ENCODE measurements at places on chromosomes 5 and 9.

- DNase-seq, result no peak
These were observed 29.3 kb downstream of the TRIM32 start for GRCh38 chr9:116716438-116716837.

DNA sequence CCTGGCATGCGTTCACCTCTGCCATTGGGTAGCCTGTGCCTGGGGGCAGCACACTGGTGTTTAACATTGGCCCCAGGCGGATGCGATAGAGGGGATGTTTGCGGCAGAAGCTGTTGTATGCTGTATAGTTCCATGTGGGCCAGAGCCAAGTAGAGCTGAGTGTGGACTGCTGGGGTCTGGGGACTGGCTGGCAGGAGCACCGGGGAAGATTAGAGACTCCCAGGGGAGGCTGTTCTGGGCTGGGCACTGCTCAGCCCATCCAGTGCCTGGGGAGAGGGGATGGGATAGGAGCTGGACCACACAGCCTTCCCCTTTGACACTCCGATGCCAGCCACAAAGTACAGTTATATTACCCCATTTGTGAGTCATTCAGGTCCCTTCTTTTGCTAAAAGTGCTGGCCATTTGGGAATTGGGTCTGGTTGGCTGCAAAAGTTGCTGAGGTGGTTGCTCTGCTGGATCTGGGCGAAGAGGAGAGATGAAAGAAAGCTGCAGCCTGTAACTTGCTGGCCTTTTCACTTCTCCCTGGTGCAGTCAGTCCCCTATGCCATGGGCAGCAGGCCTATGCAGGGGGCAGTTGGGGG, 73.8 kb downstream of the RGS3 start:
- DNase-seq, result no peak

- DNase-seq, result no peak
These were observed 10.7 kb downstream of the IL4 start for GRCh38 chr5:132684491-132684890.

- DNase-seq, result no peak
These were observed 9.2 kb downstream of the ENC1 start for GRCh38 chr5:74631081-74631953.

- no peak for DNase-seq
These were observed 40.6 kb upstream of the ZNG1F start for GRCh38 chr9:41229408-41230401.

- no peak for DNase-seq
These were observed 13.9 kb upstream of the ANXA6 start for GRCh38 chr5:151171529-151171928.

DNA sequence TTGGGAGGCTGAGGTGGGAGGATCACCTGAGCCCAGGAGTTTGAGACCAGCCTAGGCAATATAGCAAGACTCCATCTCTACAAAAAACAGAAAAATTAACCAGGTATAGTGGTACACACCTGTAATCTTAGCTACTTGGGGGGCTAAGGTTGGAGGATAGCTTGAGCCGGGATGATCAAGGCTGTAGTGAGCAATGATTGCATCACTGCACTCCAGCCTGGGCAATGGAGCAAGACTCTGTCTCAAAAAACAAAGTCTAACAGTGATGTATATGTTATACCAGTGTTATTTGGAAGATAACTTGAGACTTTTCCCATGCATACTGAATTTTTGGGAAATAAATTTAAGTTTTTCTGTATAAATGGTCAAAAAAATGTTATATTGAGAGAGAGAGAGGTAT, 146.3 kb downstream of the ZCCHC7 start:
- DNase-seq, result no peak

- no peak for DNase-seq
These were observed 53.7 kb upstream of the FAM120A start for GRCh38 chr9:93397661-93398373.

GRCh38 chr5:55899344-55899743, 48.2 kb downstream of the IL31RA start:
- no peak for DNase-seq

DNA sequence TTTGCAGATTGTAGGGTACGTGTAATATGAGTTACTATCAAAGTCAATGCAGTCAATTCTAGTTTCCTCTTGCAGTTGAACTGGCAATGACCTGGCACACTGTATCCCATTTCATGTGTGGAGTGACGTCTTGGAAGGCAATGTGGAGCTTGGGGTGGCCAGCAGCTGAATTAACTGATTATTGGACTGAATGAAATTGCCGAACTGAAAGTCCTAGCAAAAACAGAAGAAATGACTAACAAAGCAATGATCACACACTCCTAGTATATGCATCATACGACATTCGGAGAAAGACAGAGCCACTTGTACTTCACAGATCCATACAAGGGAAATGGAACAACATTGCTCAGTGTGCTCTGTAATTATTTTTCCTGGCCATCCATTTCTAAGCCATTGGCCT, 259.1 kb upstream of the DAPK1 start:
- DNase-seq, result no peak

GRCh38 chr9:16442622-16443021, 427.8 kb downstream of the BNC2 start:
- no peak for DNase-seq

GRCh38 chr5:96049398-96050272, 88.0 kb upstream of the ELL2 start:
- DNase-seq, result no peak

- no peak for DNase-seq
These were observed 16.9 kb downstream of the ZNF189 start for GRCh38 chr9:101415578-101415977.

- DNase-seq, result no peak
These were observed 20.2 kb downstream of the RETREG1 start for GRCh38 chr5:16596581-16596940.

DNA sequence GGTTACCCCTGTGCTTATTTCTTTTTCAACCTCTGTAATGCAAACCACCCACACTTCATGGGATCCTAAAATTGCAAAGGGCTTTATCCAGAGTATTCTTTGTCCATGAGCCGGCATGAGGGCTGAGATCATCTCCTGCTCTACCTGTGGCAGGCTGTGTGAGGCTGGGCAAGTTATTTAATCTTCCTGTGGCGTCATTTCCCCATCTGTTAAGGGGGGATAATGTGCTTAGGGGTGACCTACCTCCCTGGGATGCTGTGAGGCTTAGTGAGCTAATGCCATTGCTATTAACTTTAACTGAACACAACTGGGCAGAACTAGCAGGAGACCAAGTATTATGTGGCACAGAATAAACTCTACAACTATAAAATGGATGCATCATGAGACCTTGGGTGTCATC, 17.0 kb downstream of the FRMPD1 start:
- no peak for DNase-seq

DNA sequence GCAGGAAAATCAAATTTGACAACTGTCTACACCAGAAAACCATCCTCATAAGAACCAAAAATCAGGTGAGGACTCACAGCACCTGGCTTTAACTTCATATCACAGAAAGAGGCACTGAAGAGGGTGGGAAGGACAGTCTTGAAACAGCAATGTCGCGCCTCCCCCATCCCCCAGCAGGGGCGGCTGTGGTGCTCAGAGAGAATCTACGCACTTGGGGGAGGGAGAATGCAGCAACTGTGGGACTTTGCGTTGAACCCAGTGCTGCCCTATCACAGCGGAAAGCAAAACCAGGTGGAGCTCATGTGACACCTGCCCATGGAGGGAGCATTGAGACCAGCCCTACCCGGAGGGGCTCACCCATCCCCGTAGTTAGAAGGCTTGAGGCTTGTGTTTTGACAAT, 191.8 kb downstream of the MSX2 start:
- no peak for DNase-seq

- DNase-seq, result no peak
These were observed 54.5 kb upstream of the IFNK start for GRCh38 chr9:27469550-27469949.

DNA sequence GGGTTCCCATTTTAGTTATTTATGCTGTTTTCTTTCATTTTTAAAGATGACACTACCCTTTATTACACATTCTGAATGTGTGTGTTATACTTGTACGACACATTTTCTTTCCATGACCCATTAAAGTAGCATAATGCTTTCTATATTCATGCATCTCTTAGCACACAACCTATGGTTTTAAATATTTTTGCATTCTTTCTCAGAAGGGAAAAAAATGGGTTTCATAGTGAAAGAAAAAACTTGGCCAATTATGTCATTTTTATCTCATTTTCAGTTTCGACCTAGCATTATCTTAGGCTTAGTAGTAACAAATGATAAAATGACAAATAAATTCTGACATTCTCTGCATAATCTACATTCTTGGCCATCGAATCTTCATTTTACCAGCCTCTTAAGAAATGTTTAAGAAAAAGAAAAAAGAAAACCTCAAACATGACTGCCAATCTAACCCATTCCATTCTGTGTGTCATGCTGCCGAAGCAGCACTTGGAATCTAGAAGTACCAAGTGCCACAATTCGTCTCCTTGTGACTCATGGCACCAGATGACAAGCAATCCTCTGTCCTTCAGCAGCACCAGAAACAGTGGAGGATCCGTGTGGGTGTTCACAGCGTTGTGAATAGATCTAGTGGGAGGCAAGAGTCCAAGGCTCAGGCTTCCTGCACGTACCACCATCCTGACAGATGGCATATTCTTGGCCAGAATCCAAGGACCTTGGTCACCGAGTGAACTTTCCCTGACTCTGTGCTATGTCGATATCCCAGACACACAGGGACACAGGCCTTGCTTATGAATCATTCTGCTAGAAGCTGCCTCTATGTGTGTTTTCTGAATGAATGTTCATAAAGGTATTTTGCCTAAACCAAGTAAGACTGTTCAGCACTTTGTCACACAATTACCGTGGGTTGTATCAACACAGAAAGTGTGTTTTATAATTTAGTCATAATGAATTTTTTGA, 502.7 kb downstream of the NR2F1-AS1 start:
- no peak for DNase-seq

DNA sequence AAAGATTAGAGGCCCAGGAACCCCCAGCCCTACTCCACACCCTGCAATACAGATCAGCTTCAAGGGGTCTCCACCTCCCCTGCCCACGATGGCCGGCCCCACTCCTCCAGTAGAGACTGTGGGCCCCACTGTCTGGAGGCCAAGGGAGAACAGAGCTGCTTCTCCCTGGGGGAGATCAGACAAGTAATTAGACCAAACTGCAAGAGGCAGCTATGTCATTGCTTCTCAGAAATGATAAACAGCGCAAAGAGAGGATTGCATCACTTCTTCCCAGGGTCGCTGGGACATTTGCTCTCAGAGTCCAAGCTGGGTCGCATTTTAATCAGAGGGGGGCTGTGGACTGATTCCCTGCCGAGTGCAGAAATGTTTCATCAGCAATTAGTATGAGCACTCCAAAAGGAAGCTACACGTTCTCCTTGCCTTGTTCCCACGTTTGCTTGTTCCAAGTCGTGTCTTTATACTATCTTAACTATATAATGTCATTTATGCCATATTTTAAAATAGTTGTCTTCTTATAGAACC, 59.9 kb downstream of the ROPN1L start:
- DNase-seq, result no peak

DNA sequence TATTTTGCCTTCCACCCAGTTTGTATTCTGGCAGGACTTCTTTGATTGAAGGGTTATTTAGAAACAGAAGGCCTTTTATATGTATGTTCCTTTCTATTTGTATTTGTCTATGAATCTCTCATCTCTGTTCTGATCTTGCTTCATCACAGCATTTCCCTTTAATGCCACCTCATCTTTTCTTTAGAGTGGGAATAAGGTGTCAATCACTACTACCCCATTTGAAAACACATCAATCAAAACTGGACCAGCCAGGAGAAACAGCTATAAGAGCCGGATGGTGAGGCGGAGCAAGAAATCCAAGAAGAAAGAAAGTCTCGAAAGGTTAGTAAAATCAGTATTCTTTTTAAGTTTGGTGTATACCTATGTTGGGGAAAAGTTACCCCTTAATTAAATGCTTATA, 36.3 kb downstream of the CD180 start:
- DNase-seq, result no peak

- no peak for DNase-seq
These were observed 116.9 kb upstream of the SPOCK1 start for GRCh38 chr5:137616046-137616445.

GRCh38 chr5:132103969-132104391, 30.4 kb downstream of the CSF2 start:
- no peak for DNase-seq

DNA sequence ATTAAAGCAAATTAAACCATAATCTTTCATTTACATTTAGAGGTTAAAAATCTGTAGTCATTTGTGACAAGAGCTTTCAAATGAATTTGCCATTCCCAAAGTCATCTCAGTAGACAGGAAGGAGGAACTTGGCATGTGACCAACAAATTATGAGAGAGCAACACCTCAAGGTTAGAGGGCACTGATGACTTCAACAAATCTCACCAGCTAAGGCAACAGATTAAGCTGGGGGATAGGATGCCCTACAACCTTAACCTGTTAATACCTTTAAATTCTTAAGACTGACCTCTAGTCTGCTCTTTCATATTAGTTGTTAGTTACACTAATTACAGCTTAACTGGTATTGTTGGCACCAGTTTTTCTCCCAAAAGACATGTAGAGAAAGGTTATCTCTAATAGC, 18.4 kb downstream of the POU5F2 start:
- DNase-seq, result no peak

GRCh38 chr9:91198405-91198804, 163.3 kb downstream of the AUH start:
- no peak for DNase-seq

DNA sequence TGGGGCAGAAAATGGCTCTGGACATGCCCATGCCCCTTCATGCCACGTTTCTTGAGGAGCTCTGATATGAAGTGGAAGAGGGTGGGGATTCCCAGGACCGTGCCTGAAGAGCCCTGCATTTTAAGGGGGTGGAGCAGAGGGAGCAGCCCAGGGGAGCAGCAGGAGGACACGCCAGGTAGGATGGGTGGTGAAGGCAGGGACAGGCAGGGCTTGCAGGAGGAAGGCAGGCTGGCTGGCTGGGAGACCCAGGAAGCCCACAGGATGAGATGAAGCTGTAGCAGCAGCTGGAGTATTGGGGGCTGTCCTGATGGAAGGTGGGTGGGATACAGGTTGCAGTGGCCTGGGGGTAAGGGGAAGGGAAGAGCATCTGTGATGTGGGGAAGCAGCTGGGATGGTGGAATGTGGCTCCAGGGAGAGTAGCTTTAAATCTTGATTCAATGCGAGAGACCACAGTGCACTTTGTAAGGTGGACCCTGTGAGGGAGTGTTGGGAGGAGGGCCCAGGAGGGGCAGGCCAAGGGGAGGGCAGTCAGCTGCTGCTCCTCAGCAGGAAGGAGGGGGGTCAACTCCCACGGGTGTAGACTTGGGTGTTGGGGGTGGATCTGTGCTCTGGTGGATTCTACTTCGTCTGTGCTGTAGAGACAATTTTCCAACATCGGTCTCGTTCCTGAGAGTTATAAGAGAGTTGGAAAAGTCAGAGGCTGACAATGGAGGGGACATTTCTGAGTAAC, 242.6 kb upstream of the IRX4 start:
- no peak for DNase-seq

- DNase-seq, result no peak
These were observed 500.6 kb downstream of the EBF1 start for GRCh38 chr5:158599157-158599556.

DNA sequence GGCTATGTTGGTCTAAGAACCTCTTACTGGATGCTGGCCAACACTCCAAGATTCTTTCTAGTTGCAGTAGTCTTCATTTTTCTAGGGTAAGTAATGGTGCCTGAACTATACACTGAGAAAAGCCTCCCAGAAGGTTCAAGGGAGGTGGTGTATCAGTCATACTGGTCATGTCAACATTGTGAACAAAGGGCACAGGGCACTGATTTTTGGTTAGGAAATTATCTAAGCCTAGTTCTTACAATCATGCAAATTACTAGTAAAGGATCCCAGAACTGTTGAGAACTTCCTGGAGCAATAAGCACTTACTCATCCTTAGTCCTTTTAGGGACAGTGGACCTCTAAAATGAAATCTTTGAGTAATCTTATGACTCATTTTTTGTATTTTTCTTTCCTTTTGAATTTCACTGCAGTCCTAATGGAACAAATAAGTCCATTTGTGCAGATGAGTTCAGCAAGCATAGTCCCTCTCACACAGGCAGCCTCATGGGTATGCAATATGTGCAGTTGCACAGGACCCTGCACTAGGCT, 21.1 kb upstream of the CDC42SE2 start:
- DNase-seq, result no peak
